ENCODE measurements at places on chromosomes 12 and 14. TPM values are rescaled to one million over a fixed set of nuclear protein-coding genes. Genes with fewer than 3 reads are reported as not detected.

DNA sequence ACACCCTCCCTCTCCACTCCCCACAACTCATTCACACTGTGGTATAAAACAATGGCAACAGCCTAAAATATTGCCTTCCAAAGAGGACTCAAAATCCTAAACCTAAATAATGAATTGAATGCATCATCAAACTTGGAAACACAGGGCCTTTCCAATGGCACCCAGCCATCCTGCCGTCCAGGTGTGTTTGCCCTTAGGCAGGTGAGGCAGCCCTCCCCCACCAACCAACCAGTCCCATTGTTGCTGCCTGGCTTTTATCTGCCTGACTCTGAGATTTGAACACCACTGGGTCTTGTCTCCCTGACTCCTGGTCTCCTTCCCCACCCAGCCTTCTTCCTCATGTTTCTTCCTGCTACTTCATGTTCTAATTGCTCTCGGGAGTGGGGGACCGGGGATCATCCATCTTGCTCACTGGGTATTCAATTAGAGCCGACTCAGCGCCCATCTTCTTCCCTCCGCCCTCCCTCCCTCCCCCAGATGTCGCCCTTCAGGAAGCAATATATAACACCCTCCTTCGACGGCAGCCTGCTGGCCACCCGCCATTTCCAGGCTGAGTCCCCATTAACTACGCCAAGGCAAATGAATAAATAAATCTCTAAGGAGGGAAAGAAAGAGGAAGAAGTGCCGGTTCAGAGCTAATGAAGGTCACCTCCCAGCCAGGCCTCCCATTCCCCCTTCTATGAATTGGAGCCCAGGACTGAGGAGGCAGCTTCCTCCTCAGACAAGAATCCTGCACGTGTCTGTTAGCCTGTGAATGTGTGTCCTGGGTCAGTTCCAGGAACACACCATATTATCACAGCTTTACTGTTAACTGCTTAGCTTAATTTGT, 36.3 kb upstream of the NTF3 start:
- DNase-seq, result no peak

DNA sequence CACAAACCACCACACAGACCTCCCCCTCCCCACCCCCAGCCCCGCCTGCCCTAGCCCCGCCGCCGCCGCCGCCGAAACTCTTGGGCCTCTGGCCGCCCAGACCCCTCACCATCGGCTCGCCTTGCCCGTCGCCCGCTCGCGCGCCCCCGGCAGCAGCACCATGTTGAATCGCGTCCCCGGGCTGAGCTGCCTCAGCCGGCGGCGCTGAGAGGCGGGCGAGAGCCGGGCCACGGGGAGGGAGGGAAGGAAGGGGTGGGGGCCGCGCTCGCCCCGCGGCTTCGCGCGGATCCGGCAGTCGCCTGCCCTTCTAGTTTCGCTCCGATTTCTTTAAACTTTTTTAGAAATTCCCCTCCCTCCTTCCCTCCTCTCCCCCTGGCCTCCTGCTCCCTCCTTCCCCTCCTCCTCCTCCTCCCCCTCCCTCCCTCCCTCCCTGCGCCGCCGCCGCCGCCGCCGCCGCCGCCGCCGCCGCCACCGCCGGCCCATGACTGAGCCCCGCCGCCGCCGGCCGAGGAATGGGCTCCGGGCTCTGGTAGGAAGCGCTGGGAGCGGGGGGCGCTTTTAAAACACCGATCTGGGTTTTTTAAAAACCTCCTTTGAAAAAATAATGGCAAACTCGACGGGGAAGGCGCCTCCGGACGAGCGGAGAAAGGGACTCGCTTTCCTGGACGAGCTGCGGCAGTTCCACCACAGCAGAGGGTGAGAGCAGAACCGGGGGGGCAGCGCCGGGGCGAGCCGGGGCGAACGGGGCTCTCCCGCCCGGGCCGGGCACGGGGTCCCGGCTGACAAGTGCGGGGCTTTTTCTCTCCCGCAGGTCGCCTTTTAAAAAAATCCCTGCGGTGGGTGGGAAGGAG, at the start of gene ARID2:
Gene ARID2, plus strand, starts transcription at position 474 of the 851 bp plus-strand sequence. Its CDS starts 131 bp downstream, at position 605.
- DNase-seq, result peak; percentile 76

GRCh38 chr12:94628369-94628768, 22.0 kb downstream of the TMCC3 start:
- no peak for DNase-seq

DNA sequence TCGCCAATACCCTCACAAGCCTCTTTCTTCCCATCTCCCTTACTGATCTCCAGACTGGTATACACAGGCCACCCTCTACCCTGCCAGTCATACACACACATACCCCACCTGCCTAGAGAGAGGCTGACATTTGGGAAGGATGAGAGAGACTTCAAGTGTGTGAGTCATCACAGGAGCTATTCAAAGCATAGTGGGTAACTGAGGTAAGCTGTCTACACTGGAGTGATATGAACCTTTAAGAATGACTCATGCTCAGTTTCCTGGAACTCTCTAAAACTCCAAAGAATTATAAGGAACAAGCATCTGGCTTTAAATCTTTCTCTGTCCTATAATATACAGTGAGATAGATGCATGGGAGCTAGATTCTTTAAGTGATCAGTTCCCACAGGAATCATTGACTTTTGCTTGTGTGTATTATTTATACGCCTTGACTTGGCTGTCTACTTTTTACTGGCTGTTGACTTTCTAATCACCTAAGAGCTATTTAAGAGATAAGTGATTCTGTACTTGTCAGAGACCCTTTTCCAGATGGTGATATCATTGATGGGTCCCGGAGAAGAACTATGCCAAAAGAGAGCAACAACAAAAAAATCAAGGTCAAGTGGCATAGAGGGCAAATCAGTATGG, 5.8 kb downstream of the IGF1 start:
- no peak for DNase-seq

Gene DNAI7
- polyA plus RNA-seq, result 1.0 TPM

Gene PSMC1
- polyA plus RNA-seq, result 122 TPM

GRCh38 chr12:101459642-101460346, 15.3 kb upstream of the SPIC start:
- DNase-seq, result peak; percentile 22

DNA sequence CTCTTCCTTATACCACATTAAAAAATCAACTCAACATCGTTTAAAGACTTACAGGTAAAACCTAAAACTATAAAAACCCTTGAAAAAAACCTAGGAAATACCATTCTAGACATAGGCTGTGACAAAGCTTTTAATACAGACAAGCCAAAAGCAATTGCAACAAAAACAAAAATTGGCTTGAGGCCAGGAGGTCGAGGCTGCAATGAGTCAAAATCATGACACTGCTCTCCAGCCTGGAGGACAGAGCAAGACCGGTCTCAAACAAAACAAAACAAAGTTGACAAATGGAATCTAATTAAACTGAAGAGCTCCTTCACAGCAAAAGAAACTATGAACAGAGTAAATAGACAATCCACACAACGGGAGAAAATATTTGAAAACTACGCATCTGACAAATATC, 1057.8 kb downstream of the FSCB start:
- no peak for DNase-seq

Gene MGAT4C
- polyA plus RNA-seq, result 0.42 TPM

GRCh38 chr14:104086210-104086660, 735 bp downstream of the ASPG start:
- no peak for DNase-seq

DNA sequence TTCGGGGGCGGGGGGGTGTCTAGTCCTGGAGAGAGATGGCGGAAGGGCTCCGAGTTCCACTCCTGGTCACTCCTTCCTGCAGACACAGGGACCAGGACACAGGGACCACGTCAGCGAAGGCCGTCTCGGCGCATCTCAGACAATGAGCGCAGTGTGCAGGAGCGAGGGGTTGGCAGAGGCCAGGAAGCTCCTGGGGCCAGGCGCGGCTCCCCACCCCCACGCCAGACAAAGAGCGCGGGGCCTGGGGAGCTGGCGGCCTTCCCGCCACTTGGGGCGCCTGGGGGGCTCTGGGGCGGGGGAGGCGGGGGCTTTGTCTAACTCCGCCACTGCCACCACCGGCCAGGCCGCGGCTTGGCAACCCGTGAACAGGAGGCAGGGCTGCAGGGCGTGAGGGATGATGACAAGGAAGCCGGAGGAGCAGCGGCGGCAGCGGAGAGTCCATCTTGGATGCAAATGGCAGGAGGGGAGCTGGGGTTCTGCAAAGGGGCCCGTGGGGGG, 2.2 kb downstream of the CDK2AP1 start:
- peak; percentile 77 for DNase-seq

- no peak for DNase-seq
Observed at GRCh38 chr14:34359420-34360117, 102.5 kb downstream of the SPTSSA start.

- DNase-seq, result no peak
Observed at GRCh38 chr12:105347499-105347898, 17.0 kb downstream of the C12orf75 start.

Gene SRSF5
- 309 TPM for polyA plus RNA-seq

GRCh38 chr12:273382-273781, 10.7 kb upstream of the SLC6A13 start:
- no peak for DNase-seq

Data from muscle of arm (tissue), 14 donors.